Activated CD4-positive, alpha-beta T cell treated with anti-CD3 and anti-CD28 coated beads, Interleukin-2, amount 50 U/mL, for 4 hours (primary cell): ENCODE measurements at places on chromosomes 6 and 20.

DNA sequence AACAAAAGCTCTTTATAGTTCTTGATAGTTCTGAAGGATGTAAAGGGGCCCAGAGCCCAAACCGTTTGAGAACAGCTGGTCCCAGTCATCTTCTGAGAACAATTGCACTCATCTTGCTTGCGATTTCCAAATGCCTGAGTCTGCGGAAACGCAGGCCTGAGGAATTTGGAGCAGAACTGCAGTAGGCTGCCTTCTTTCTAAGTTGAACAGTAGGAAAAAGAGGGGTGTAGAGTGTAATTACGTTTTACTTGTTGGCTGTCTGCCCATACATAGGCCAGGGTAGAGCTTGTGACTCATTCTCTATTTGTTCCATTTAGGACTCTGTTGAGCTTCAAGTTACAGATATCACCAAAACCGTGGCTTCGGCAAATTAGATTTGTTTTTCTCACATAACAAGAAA is 42.0 kb upstream of the KIF16B start:
- DNase-seq = no peak

DNA sequence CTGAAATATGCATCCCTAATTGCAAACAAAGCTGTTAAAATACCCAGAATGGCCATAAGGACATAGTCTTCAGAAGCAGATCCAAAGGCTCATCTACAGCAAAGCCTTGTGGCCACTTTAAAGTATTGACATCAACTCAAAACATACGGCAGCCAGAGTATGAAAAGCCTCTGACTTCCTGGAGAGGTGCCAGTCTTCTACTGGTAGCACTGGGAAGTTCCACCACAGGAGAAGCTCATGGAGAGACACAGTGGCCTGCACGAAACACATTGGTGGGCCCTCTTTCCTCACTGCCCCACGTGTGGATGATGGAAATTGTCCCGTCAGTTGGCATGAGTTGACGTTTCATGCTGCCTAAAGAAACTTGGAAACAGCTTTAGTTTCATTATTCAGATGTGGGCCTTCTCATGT is 202.6 kb upstream of the HEY2 start:
- DNase-seq = no peak

DNA sequence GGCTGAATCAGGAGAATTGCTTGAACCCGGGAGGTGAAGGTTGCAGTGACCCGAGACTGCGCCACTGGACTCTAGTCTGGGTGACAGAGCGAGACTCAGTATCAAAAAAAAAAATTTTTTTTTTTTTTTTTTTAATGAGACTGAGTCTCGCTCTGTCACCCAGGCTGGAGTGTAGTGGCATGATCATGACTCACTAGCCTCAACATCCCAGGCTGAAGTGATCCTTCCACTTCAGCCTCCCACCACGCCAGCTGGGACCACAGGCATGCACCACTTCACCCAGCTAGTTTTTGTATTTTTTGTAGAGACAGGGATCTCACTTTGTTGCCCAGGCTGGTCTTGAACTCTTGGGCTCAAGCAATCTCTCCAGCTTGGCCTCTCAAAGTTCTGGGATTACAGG is 53.3 kb downstream of the MYO6 start:
- no peak for DNase-seq

GRCh38 chr6:131954775-131955107 is 3.6 kb upstream of the CCN2 start:
- no peak for DNase-seq

DNA sequence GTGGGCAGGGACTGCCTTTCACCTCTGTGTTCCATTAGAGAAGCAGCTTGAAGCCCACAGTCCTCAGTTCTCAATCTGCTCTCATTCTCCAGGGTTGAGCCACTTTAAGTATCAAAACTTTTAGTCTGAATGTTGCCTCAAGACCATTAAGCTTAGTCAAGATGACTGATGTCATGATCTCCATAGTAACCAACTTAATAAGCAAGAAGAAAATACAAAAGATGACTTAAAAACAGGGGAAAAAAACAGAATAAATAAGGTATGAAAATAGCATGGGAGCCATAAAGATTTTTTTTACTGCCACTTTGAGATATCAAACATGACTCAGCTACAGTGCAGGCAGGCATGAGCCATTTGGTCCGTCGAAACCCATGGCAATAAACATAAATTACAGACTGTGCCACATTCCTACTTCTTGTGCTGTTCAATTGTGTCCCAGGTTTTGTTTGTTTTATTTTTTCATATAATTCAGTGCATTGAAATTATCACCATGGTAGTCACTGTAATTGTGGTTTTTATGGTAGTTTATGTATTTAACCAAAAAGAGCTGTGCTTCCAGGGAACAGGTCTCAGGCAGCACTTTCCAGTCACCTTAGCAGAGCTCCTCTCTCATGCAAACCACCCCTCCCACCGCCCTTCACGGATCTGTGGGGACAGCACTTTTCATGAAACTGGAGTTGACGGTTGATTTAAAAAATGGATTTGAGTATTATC is 156.5 kb upstream of the INSM1 start:
- no peak for DNase-seq
